ENCODE measurements at places on chromosomes 12 and 14. TPM values are rescaled to one million over a fixed set of nuclear protein-coding genes. Genes with fewer than 3 reads are reported as not detected.

- no peak for DNase-seq
Observed at GRCh38 chr14:95039259-95039992, 117.9 kb downstream of the DICER1 start.

DNA sequence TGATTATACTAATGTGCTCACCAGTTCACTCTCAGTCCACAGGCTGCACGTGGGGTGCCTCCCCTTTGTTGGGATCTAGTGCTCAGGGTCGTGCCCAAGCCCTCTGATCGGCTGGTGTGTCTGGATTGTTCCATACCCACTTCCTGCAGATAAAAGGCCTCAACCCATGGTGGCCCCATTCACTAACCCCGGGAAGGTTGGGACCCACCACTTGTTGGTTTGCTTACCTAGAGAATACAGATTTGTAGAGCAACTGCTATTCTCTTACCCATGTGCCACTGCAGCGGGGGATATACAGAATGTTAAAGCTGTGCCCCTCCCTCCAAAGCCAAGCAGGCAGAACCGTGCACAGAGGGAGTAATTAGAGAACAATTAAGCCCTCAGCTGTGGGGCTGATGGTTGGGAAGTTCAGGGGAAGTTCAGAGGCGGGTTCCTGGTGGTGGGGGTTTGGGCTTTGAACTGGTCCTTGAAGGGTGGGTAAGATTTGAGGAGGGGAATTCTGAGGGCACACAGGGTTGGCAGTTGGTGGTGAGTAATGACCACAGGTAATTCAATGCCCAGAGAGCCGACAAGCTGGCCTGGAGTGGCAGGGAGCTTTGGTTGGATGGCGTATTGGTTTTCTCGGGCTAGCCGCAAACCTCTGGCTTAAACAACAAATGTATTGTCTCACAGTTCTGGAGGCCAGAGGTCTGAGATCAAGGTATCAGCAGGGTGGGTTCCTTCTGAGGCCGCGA is 68.8 kb downstream of the ADCK1 start:
- no peak for DNase-seq

- no peak for DNase-seq
Observed at GRCh38 chr12:31820832-31821231, 92.0 kb upstream of the AMN1 start.

GRCh38 chr12:1305791-1306500 is 288.4 kb downstream of the FBXL14 start:
- DNase-seq: no peak

DNA sequence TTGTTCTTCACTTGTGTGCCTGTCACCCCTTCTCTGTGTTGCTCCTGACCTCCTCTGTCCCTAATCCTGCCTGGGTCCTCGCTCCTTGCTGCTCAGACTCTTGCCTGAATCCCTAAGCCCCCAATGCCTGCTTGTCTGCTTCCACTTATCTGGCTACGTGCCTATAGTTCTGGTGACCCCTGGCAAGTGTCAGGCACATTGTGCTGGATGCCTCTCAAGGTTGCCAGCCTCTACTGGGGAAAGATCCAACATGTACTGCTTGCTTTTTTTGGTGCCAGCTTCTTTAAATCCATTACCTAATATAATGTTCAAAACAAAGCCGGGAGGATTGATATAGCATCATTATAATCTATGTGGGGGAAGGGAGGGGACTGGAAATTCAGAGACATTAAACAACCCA is 448.0 kb upstream of the CCDC196 start:
- no peak for DNase-seq

GRCh38 chr12:108182096-108182495 is 53.0 kb downstream of the WSCD2 start:
- no peak for DNase-seq

DNA sequence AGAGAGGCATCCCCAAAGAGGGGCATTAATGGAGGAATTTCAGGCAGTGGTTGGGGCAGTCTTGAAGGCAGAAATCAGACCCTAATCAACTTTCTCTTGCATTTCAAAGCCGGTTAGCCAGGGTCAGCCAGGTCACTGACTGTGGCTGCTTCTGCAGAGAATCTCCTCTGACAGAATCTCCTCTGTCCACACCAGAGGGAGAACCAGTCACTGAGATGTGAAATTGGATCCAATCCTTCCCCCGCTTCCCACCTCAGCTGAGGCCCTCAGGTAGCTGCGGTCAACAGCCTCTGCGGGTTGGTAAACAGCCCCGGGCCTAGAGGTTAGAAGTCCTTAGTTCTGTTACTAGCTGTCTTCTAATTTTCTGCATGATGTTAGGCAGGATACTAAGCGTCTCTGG is 39.8 kb upstream of the NUAK1 start:
- no peak for DNase-seq

The SCYL2 gene
- 11.2 TPM for total RNA-seq

- DNase-seq: no peak
Observed at GRCh38 chr12:8987163-8987562, 2.2 kb upstream of the KLRG1 start.

The ACOT6 gene
- not detected for total RNA-seq

The ANG gene
- 0.42 TPM for total RNA-seq

The KRT77 gene
- not detected for total RNA-seq

The MYH6 gene
- not detected for total RNA-seq

The JKAMP gene
- total RNA-seq: 47.3 TPM

The PLCZ1 gene
- total RNA-seq: not detected

GRCh38 chr14:104966981-104967385 is 11.2 kb downstream of the AHNAK2 start:
- no peak for DNase-seq

The BATF gene
- not detected for total RNA-seq

- DNase-seq: no peak
Observed at GRCh38 chr14:88630565-88630964, 67.7 kb downstream of the ZC3H14 start.

The SLC17A8 gene
- total RNA-seq: not detected

DNA sequence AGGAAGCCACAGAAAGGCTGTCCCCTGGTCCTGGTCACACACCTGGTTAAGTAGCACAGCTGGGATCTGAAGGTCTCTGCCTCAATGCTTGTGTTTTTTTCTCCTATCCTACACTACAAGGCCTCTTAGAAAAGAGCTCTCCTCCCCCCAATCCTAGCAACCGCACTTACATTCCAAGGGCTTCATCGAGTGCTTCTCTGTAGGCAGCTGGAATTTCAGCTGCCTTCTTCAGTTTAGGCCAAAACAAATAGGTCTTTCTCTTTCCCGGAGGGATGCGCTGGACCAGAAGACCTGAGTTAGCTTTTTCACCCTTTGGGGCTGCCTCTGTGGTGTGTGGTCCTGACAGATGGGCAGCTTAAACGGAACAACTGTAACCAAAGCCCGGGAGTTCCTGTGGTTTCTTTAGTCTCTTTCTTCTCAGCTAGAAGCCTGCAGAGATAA is 109.7 kb downstream of the GPATCH2L start:
- DNase-seq: no peak

- DNase-seq: no peak
Observed at GRCh38 chr14:68113343-68113930, 293.9 kb downstream of the RAD51B start.

DNA sequence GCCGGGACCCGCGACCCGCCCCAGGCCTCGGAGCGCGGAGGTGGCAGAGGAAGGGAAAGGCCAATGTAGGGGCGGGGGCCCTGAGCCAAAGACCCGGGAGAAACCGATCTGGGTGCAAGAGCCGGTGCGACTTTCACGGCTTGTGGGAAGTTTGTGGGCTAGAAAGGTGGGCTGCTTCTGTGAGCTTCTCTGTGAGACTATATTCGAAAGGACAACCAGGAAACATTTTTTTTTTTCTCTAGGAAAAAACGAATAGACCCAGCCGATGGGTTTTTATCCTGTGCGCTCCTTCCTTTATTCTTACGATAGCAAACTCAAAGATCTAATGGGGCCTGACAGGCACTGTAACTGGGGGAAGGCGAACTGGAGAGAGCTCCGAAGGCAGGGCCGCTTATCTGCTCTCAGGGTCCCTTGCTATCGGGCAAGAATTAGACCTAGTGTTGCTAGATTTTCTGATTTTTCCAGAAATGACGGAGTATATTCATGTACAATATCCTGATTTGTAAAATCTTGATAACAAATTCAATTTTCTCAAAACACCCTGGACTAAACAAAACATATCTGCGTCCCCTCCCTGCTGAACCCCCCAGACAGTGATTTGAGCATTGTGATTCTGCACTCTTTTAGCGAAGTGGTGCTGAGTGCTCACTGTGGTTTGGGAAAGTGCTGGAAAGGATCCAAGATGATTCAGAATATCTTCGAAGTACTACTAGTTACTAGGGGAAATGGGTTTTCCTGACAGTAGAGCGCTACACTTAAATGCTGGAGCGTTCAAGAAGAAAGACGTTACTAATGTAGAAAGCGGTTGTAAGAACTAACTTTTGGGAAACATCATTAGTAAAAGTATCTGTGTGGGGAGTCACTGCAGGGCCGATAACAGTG is 563 bp upstream of the STXBP6 start:
- no peak for DNase-seq

- no peak for DNase-seq
Observed at GRCh38 chr14:106691601-106692291, 1165.4 kb downstream of the TMEM121 start.

DNA sequence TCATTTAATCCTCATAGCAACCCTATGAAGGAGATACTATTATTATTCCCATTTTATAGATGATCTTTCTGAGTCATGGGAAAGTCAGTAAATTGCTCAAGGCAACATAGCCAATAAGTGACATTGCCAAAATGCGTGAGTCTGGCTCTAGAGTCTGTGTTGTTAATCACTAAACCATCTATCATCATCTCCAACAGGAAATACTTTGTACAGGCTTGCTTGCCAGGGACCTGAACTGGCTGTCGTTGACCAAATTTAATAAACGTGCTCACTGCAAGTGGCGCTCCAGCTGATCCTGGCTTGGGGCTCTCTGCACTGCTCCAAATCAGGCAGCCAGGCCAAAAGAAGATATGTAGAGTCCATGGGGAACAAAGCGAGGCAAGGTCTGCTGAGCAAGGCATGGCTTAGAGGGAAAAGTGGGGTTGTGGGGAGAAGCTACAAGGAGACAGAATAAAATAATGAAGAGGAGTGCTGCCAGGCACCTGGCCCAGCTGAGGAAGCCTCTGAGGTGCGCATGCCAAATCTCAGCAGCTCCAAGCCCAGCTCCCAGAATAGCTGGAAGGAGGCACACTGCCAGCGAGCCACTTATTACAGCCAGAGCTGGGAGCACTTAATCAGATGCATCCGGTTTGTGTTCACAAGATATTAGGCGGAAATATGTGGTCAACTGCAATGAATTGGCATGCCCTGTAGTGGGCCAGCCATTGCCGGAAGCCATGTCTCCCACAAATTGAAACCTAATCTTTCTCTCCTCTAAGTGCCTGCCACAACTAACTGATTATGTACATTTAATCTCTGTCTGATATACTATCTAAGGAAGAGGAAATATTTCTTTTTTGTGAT is 43.3 kb upstream of the PTPRO start:
- DNase-seq: peak; percentile 94

DNA sequence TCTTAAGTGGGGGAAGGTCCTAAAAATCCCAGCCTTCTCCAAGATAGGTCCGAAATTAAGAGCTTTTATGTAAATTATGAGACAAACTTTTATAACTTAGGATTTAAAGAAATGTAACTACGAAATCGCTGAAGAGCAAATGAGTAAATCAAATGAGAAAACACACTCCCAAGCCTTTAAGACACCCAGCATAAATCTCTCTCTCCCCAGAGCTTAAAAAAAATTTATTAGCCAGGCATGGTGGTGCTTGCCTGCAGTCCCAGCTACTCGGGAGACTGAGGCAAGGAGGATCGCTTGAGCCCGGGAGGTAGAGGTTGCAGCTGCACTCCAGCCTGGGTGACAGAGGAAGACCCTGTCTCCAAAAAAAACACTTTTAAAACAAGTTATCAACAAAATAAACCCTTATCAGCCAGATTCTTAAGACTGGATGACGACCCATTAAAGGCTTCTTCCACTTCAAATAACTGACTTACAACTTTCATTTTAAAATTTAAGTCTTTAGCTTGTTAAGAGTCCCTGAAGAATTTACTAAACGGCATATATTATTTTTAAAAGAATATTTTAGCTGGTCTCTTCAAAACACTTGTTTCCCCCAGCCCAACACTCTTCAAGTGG is 3.2 kb downstream of the PTGES3 start:
- no peak for DNase-seq

- DNase-seq: no peak
Observed at GRCh38 chr12:64631197-64631596, 20.9 kb downstream of the RASSF3 start.

GRCh38 chr12:49540229-49541139 is 1.7 kb downstream of the KCNH3 start:
- DNase-seq: no peak

GRCh38 chr12:82855872-82856271 is 169.2 kb downstream of the TMTC2 start:
- DNase-seq: no peak

GRCh38 chr14:90739318-90740068 is 76.7 kb downstream of the TTC7B start:
- no peak for DNase-seq

- DNase-seq: no peak
Observed at GRCh38 chr12:3837049-3837448, 36.1 kb downstream of the PARP11 start.

DNA sequence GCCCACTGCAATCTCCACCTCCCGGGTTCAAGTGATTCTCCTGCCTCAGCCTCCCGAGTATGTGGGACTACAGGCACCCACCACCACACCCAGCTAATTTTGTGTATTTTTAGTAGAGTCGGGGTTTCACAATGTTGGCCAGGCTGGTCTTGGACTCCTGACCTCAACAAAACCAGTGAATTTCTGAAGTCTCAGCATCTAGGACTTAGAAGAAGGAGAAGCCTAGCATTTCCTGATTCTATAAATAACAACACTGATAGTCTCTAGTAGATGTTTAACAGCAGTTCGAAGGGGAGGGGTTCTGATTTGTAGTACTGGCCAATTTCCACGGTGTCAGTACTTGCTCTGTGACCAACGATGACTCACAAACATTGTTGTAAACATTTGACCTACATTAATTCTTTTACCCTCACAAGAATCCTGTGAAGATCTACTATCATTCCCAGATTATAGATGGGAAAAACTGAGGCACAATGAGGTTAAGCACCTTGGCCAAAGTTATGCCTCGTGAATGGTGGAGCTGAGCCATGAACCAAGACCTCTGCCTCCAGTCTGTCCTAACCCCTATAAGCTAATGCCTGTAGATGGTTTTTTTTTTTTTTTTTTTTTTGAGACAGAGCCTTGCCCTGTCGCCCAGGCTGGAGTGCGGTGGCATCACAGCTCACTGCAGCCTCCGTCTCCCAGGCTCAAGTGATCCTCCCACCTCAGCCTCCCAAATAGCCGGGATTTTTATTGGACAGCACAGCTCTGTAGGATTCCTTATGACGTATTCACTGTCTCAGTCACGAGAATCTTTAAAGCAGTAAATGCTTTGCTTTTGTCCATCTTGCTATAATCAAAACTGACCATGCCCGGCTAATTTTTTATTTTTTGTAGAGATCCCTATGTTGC is 5.2 kb downstream of the P2RX4 start:
- DNase-seq: peak; percentile 77

- peak; percentile 15 for DNase-seq
Observed at GRCh38 chr14:78157494-78158437, 12.4 kb upstream of the NRXN3 start.

DNA sequence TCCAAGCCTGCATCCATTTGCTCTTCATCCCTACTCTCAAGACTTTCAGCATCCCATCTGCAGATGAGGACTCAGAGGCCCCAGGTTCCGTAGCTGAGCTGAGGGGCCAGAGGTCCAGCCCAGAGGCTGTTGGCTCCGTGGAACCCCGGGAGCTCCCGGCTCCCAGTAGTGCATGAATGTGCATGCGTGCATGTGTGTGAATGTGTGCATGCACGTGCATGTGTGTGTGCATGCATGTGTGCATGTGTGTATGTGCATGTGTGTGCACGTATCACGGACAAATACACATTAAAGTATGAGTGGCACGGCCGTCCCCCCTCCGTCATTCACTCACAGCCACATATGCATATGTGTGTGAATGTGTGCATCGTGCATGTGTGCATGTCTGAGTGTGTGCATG is 149.9 kb downstream of the KIF26A start:
- no peak for DNase-seq

All from MG63 (cell line).